Myocyte (in vitro differentiated cells): ENCODE measurements at places on chromosomes 7 and 10.

- DNase-seq: peak; percentile 81
Measured at GRCh38 chr7:141366091-141366621, 185.1 kb upstream of the AGK start.

GRCh38 chr7:46315891-46316290 is 394.8 kb upstream of the IGFBP3 start:
- peak; percentile 28 for DNase-seq

DNA sequence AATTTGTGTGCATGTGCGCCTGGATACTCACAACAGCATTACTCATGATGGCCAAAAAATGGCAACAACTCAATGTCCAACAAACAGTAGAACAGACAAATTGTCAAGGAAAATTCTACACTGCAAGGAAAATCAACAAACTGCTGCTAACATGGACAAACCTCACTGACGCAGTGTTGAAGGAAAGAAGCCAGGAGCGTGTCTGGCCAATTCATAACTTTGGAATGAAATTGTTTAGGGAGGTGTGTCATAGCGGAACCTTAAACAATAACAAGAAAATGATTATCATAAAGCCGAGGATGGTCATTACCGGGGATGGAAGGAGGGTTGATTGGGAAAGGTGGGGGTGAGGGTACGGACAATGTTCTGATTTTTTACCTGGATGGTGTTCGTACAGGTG is 29.1 kb downstream of the ALOX5 start:
- no peak for DNase-seq

DNA sequence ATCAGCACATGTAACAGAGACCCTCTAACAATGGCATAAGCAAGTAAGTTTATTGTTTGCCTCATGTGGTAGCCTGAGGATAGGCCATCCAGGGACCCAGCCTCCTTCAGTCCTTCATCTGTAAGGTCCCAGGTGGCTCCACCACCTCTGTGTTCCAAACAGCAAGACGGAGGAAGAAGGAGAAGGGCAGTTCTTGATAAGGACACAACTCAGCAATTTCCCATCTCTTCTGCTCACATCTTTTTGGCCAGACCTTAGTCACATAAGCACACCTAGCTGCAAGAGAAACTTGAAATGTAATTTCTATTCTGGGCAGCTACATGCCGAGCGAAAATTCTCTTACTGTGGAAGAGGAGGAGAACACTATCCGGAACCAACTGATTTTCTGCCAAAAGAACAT is 33.9 kb downstream of the DCLRE1A start:
- DNase-seq: no peak

GRCh38 chr10:10533437-10533836 is 484.2 kb upstream of the CELF2 start:
- DNase-seq: peak; percentile 61

GRCh38 chr7:67771846-67772605 is 775.4 kb downstream of the TYW1 start:
- DNase-seq: no peak

DNA sequence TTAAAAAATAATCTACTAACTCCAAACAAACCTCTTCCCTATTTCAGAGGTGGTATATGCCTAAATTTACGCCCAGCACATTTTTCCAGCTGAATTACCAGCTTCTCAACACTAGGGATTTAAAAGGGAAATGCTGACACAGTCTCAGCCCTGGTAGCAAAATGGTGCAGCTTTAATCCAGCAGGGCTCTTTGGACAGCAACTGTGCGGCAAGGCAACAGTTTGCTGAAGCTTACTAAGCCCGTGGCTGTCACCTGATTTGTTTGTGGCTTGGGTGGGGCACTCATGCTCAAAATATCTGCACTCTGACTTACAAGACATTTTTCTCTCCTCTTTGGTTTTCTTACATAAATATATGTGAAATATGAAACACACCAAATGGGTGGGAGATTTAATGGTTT is 206.7 kb downstream of the POU6F2 start:
- DNase-seq: peak; percentile 52

- no peak for DNase-seq
Measured at GRCh38 chr7:34451923-34452322, 206.1 kb upstream of the NPSR1 start.

GRCh38 chr7:27235387-27236311 is 7.0 kb upstream of the EVX1 start:
- peak; percentile 27 for DNase-seq

GRCh38 chr10:31914370-31914769 is 14.3 kb downstream of the ARHGAP12 start:
- no peak for DNase-seq

GRCh38 chr7:11707606-11708193 is 124.3 kb downstream of the THSD7A start:
- DNase-seq: no peak
